ENCODE measurements at places on chromosomes 3 and 15. TPM values are rescaled to one million over a fixed set of nuclear protein-coding genes. Genes with fewer than 3 reads are reported as not detected.

PLA1A gene
- polyA plus RNA-seq = 7.4 TPM

DNA sequence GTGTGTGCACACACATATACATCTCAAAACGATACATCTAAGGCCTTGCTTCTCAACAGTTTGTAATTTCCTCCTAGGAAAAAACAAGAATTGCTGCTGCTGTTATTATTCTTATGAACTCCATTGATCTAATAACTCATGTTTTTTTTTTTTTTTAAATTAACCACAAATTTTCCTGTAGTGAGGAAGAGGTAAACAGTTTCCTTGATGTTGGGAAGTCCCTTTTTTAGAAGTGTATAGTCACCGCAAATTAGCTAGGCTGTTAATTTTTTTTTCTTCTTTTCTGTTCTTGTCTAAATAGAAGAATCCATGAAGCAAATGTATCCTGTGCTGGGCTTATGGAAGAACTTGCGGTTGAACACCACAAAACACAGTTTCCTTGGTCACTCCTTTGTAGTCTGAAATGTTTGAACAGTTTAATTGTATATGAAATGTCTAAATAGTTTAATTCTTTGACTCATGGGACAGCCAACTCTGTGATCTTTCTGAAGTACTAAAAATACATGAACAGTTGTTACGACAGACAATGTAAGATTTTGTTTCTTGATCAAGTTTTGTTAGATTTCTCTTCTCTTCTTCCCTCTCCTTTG is 64.5 kb downstream of the MITF start:
- no peak for DNase-seq

NEK11 gene
- 19.2 TPM for polyA plus RNA-seq

- DNase-seq = no peak
Observed at GRCh38 chr3:124424396-124424795, 305.9 kb upstream of the UMPS start.

OR4F15 gene
- not detected for polyA plus RNA-seq

- no peak for DNase-seq
Observed at GRCh38 chr3:6448011-6448410, 412.9 kb upstream of the GRM7 start.

C3orf20 gene
- polyA plus RNA-seq = 0.32 TPM

GRCh38 chr3:100740207-100740606 is 30.9 kb downstream of the TFG start:
- no peak for DNase-seq

DNA sequence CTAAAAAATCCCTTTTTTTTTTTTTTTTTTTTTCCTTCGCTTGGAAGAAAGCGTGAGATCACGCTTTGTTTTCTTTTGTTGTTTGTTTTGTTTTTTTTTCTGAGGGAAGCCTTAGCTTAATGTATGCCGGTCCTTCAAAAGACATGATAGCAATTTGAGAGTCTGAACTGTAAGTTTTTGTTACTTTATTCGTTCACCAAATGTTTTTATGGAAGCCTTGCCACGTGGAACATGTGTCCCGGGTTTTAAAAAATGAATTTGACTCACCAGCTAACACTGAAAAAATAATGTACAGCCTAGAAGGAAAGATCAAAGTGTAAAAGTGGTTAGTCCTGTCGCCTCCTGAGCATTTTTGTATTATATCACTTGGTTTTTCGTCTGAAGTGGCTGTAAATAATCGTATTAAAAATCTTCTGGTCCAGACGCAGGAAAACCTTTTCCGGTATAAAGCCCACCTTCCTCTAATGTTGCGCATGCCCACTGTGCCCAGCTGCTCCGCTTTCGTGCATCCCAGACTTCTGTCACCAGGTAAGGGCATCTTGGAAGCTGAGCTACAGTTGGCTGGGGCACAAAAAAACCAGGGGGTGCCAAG is 795 bp upstream of the MYNN start:
- DNase-seq = peak; percentile 82

DNA sequence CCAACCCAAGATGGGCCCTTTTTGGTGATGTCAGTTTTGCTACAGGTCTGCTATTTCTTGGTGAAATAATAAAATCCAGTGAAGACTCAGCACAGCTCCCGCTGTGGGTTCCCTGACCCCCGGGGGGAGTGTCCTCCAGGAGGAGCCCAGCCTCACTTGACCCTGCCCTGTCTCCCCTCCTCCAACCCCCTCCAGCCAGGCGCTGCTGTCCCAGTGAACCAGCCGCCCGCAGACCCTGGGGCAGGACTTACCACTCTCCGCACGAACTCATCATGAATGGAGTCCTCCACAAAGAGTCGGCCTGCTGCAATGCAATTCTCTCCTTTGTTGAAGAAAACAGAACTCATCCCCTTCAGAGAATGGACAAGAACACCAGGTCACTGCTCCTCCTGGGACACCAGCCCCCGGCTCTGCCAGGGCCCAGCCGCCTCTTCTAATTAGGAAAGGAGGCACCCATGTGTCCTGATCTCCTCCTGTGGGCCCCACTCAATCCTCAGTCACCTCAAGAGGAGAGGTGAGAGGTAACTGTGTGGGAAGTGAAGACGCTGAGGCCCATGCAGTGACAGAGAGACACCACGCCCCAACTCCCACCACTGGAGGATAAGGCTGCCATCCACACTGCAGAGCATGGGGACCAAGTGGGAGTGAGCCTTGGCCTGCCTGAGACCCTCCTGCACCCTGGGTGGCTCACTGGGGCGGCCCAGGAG is 28.8 kb upstream of the SLC41A3 start:
- DNase-seq = no peak

DNA sequence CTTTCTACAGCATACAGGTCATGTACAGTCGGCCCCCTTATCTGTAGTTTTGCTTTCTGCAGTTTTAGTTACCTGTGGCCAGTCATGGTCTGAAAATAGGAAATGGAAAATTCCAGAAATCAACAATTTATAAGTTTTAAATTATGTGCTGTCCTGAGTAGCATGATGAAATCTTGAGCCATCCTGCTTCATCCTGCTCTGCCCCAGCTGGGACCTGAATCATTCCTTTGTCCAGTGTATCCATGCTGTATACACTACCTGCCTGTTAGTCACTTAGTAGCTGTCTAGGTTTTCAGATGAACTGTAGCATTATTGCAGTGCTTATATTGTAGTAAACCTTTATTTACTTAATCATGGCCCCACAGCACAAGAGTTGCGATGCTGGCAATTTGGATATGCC is 44.8 kb downstream of the AP4E1 start:
- DNase-seq = no peak

CLEC3B gene
- 22.8 TPM for polyA plus RNA-seq

LINGO1 gene
- polyA plus RNA-seq = 14.8 TPM

GRCh38 chr3:117695321-117695720 is 985.7 kb downstream of the TUSC7 start:
- no peak for DNase-seq

GRCh38 chr15:58285921-58286278 is 145.9 kb upstream of the LIPC start:
- no peak for DNase-seq

DNA sequence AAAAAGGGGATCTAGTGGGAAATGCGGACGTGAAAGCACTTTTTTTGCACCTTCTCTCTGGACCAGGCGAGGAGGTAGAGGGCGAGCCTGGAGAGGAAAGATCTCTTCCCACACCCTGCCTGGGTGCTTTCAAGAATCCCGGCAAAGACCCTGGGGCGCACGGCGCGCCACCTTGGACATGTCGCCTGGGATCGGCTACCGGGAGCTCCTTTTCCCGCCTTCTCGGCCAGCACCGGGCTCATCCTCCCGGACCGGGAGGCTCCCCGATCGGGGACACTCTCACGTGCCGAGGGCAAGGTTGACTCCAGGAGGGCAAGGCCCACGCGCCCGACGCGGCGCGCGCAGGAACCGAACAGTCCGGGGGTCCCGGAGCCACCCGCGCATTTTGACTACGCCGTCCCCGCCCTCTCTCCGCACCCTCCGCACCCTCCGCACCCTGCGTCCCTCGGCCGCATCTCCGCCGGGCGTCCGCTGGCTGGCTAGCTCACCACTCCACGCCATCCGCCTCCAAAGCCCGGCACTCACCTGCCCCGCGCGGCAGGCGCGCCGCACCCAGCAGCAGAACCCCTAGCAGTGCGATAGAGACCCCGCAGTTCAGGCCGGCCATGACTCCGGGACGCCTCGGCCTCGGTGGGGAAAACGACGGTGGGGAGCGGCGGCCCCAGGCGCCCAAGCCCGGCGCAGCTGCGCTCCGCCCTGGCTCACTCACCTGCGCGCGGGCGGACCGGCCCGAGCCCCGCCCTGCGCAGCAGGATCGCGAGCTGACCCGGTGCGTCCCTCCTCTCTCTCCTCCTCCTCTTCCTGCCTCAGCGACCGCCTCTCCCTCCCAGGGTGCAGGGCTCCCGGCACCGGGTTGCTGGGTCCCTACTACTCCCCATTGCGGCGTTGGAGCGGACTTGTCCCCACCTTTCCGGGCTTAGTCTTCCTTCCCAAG is at the start of gene CDCP1:
Gene CDCP1, minus strand, starts transcription at position 698 of the 934 bp plus-strand sequence. Its CDS starts 91 bp downstream, at position 607.
- DNase-seq = no peak

- DNase-seq = no peak
Observed at GRCh38 chr3:195809291-195809785, 2.4 kb downstream of the MUC4 start.

DNA sequence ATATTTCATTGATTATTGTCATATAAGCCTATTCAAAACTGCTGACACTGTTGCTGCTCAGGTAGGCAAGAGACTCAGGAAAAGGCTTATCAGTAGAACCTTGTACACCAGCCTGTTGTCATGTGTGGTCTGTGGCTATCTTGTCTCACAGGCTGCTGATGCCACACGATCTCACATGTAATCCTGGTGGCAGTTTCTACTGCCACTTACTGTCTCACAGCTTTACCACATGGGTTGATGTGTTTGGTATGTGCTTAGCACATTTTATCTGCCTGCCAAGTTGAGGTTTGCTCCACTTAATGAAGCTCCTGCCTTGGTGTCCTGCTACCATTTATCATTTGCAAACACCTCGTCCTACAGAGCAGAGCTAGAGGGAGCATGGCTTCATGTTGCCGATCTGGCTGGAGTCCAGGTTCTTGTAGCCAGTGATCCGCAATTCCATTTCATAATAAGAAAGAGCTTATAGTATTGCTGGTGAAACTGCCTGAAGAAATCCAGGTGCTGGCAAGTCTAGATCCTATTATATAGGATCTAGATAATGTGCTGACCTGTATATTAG is 637.9 kb downstream of the NLGN1 start:
- DNase-seq = no peak

- no peak for DNase-seq
Observed at GRCh38 chr3:69290006-69290405, 95.9 kb downstream of the FRMD4B start.

GRCh38 chr3:37098884-37099283 is 75.5 kb downstream of the LRRFIP2 start:
- DNase-seq = no peak

GRCh38 chr3:38054499-38055001 is 15.5 kb downstream of the DLEC1 start:
- DNase-seq = no peak

DNA sequence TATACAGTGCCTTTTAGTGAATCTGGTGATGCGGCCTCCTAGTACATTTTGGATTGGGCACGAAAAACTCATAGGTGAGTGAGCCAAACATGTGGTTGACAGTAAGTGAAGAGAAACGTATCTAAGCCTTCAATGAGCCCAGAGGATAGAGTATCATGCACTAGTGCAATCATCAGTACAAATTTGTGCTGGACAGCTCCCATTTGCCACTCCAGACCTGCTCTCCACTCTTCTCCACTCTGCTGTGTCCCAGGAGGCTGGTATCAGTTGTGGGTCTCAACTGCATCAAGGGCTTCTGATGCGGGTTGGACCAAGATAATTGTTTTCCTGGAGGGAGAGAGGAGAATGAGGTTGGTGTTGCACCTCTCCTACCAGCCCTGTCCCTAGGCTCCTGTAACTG is 9.1 kb upstream of the RASGRF1 start:
- DNase-seq = no peak

TMC3 gene
- 0.12 TPM for polyA plus RNA-seq

TLR9 gene
- 0.18 TPM for polyA plus RNA-seq

TGM5 gene
- polyA plus RNA-seq = not detected

BFSP2 gene
- 0.67 TPM for polyA plus RNA-seq

Measured in right renal cortex interstitium (tissue), 3 donors.